Stimulated activated CD8-positive, alpha-beta memory T cell treated with anti-CD3 and anti-CD28 coated beads, Interleukin-4, amount 100 ng/mL, for 24 hours (primary cell): ENCODE measurements at places on chromosomes 5 and 9.

DNA sequence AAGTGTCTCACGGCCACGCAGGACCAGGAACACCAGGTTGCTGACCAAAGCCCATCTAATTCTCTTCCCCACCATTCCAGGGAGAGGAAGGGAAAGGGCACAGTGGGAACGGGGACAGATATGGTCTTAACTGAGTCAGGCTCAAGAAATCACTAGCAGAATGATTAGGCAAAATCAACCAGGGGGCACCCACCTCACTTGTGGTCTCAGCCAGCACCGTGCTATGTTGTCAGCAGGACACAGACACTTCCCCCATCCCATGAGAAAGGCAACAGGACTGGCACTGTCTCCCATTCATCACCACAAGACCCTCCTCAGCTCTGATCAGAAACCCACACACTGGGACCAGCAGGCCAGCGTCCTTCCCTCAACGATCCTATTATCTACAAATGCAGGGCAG lies 2.9 kb downstream of the BICD2 start:
- DNase-seq = no peak

- no peak for DNase-seq
Measured at GRCh38 chr9:99063522-99063921, 41.4 kb upstream of the TGFBR1 start.

GRCh38 chr5:107618242-107618641 lies 52.5 kb downstream of the EFNA5 start:
- no peak for DNase-seq

DNA sequence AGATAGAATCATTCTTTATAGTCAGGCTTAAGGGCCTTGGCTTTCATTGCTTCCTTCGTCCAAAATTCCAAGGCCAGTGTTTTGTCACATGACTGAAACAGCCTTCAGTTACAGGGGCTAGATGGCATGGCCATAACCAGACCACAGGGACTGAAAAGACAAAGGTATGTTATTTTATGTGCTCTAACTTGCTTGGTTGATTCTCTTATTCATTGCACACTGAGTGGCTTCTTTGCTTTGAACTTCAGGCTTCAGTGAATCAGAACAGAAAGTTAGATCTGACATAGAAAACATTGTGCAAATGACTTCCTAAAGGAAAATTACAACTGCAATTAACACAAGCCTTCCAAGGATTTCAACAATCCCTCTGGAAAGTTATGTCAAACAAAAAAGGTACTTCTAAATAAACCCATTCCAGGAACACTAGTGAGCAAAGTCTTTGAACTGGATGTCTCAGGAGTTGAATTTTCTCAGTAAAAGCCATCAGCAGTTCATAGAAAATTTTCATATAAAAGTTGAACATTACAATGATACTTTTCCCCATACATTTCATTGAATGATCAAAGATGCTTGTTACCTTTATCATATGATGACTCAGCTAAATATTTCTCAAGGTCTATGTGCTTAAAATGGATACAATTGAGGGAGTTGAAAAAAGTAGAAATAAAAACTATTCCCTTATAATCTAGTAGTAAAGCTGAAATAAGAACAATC lies 355.3 kb downstream of the TMEM232 start:
- no peak for DNase-seq

DNA sequence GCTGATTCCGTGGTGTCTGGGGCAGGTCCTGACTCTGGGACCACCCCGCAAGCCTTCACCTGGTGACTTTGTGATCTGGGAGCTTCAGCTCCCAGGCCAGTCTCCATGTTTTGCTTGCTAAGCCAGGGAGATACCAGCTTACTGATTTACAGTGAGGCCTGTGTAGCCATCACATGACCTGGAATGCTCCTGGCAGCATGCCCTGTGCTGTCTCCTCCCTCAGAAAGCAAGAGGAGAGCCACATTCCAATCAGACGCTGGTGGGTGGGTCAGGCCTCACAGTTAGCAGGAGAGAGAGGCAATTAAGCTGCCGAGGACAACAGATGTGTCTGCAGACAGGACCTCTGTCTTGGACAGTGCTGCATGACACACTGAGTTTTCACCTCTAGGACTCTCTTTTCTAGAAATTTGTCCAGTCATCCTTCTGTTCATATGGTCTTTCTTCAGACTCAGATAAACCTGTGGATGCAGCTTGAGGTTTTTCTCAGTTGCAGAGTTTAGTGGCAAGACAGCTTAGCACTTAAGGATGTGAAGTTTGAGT lies 24.4 kb upstream of the GRPEL2 start:
- no peak for DNase-seq

GRCh38 chr9:69412741-69413150 lies 87.7 kb downstream of the ENTREP1 start:
- DNase-seq = no peak

- DNase-seq = no peak
Measured at GRCh38 chr5:21581508-21581907, 1271.6 kb downstream of the CDH12 start.

GRCh38 chr5:3656803-3657202 lies 61.2 kb downstream of the IRX1 start:
- DNase-seq = no peak

DNA sequence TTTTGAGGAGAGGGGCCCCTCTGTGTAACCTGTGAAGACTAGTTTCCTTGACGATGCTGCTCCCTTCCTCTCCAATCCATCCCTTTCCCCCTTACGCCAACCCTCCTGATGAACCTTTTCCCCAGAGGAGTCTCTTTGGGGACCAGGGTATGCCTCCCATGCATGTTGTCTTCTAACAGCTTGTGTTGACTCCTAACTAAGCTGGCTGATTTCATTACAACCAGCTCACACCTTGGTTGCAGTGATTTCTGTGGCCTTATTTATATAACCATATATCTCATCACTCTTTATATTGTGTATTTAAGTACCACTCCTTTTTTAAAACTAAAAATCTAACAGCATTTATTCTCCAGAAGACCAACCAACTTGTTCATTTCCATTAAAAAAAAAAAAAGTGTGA lies 42.5 kb downstream of the SFXN1 start:
- no peak for DNase-seq

DNA sequence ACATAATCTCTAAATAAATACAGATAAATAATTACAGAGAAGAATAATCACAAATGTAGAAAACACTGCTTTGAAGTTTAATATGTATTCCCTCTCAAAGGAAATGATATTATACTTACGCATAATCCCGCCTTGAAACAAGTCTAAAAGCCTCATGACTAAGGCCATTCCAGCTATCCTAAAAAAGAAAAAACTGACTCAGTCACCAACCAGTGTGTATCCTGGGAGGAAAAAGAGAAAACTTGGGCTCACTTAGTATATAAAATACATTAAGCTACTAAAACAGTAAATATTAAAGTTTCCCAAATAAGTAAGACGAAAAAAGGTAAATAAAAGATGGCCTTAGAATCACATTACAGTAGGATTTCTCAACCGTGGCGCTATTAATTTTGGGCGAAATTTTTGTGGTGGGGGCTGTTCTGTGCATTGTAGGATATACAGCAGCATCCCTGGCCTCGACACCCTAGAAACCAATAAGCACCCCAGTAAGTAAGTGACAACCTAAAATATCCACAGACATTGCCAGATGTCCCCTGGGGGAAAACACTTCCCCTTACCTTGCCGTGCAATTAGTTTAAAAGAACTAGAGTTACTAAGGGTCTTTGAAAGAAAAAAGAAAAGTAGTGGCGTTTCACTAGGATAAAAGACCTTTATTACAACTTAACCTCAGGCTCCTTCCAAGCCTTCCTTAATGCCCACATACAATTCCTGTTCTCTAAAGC lies 1.1 kb downstream of the HSPA9 start:
- DNase-seq = no peak

- no peak for DNase-seq
Measured at GRCh38 chr5:152288917-152289595, 116.0 kb downstream of the NMUR2 start.

DNA sequence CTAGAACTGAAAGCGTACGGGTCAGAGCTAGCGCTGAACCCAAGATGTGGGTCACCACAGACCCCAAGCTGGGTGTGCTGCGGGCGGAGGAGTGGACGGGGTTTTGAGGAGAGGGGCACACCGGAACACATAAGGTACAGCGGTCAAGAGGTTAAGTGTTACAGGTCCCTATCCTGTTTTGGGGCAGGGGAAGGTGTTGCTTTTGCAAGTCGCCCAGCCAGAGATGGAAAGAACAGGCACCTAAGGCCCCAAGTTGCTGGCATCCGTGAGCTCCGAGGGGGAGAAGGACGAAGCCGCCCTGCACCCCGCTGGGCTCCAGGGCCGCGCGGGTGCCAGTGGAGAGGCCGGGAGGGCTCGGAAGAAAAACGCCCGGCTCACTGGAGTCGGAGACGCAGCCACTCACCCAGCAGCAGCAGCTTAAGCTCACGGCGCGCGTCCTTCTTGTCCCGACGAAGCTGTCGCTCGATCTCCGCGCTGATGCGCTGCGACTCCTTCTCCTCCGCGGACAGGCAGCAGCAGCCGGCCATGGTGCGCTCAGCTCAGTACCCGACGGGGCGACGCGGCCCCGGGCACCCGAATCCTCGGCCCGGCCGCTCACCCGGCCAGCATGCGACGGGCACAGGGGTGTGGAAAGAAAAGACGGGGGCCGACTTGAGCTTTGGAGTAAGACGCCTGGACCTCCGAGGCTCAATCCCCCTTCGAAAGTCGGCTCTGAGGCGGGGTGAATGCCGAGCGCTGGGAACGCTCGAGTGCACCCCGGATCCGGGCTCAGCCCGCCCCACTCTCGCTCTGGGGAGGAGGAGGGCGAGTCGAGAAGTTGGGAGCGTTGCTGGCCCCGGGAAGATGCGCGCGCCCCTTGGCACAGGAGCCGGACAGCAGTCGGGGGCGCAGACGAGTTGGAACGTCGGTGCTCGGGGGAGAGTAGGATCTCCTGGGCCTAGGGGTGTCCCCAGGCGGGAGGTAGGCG lies 572 bp downstream of the GNA14 start:
- DNase-seq = no peak

GRCh38 chr5:107404595-107405374 lies 266.0 kb downstream of the EFNA5 start:
- no peak for DNase-seq
